WERI-Rb-1 (cell line): ENCODE measurements at places on chromosomes 7 and 10.

DNA sequence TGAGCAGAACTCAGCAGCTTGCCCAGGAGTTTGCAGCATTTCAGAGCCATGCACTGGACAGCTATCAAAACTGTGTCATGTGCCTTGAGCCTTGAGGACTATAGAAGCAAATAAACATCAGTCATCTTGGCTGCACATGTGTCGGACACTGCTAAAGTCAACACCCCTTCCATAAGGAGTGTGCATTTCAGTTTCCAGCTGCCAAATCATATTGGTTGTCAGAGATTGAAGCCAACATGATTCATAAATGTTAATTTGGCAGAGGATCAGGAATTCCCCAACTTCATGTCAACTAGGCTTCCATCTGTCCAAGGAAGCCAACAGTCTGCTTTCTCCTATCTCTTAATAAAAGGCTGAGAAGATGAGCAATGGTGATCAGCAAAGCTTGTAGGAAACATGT is 32.8 kb downstream of the SLC16A12 start:
- DNase-seq = no peak

- DNase-seq = no peak
Measured at GRCh38 chr7:27238979-27239386, 3.6 kb upstream of the EVX1 start.

DNA sequence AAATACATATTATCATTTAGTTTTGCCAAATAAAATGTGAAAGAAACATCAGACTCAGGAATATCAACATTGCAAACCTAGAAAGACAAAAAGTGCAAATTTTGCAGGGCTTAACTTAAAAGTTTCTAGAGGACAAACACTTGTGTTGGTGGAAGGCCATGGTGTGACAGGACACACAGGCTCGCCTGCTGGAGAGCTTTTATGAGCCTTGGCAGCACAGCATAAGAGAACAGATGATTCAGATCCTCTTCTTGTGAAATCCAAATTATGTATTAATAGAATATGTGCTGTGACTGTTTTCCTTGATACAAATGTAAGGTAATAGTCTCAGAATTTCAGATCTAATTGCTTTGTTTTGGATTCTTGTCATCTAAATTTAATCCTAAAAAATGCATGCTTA is 72.9 kb upstream of the ABCB5 start:
- no peak for DNase-seq

DNA sequence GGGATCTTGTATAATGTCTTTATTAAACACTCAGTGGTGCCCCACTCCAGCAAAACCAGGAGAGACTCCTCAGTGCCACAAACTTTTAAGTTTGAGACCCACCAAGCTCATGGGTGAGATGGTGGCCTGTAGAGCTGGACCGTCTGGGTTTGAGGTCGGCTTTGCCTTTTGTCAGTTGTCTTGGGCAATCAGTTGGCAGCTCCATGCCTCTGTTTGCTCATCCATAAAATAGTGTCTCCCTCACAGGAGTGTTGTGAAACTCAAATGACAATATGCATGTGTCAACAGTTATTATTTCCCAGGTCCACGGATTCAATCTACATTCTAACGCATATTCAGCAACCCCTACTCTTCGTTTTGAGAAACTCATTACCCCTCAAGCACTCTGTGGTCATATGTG is 367.8 kb upstream of the C7orf33 start:
- no peak for DNase-seq

DNA sequence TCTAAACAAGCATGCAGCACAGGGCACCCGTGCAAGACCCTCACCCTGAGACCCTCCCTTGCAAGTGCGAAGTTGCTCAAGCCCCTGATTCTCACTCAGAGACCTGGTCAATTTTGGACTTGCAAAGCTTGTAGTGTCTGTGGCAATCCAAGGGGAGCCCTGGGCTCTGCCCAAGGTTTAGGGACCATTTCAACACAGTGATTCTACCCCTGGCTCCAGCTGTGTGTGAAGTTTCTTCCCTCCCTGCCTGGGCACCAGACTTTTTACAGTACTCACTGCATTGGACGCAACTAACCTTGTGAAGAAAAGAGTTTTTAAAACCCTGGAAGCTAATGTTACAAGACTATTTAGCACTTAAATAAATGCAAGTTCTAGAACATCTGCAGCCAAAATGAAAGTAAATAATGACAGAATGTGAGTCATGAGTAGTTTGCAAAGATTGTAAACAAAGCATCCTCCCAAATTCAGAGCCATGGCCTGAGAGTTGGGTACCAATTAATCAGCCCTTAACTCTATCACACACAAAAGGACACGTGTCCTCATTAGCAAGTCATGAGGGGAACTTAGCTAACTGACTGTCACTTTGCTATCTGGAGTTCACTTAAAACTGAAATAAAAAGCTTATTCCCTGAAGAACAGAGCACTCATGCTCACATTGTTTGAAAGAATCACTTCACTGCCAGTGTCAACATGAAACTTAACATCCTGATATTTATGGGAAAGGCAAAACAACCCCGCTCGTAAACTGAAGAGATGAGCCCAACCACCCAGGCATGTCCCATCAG is 48.1 kb downstream of the RGS10 start:
- no peak for DNase-seq

DNA sequence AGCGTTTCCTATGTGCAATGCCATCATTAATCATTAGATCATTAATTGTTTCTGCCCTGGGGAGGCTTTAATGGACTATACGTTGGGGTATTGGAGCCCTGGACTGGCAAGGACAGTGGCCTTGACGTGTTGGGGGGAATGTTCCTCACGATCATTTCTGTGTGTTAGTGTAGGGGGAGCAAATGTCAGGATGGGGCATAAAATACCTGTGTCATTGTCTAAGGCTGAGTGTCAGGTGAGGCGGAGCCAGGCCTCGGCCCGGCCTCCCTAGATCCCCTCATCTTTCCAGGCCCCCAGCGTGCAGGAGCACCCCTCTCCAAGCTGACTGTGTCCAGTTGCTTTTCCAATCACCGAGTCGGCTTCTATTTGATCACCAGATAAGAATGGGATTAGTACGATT is 346.4 kb upstream of the SHH start:
- no peak for DNase-seq
